Occipital lobe (tissue), 3 donors: ENCODE measurements at places on chromosomes 2 and 18. TPM values are rescaled to one million over a fixed set of nuclear protein-coding genes. Genes with fewer than 3 reads are reported as not detected.

DNA sequence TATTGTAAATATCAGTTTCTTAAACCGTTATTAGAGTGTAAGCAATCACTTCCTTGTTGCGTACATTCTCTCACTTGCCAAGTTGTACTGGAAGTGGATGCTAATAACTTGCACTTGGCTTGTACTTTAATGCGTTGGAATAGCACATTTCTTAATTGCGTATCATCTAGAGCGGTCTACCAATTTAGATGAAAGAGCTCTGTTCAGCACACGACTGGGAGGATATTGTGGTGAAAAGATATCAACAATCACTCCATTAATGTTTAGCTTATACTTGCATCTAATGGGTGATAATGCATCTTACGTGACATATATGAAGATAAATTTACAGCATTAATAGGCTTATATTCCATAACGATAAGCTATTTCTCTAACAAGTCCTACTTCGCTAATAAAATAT lies 11.7 kb upstream of the TMEFF2 start:
- DNase-seq, result no peak

DNA sequence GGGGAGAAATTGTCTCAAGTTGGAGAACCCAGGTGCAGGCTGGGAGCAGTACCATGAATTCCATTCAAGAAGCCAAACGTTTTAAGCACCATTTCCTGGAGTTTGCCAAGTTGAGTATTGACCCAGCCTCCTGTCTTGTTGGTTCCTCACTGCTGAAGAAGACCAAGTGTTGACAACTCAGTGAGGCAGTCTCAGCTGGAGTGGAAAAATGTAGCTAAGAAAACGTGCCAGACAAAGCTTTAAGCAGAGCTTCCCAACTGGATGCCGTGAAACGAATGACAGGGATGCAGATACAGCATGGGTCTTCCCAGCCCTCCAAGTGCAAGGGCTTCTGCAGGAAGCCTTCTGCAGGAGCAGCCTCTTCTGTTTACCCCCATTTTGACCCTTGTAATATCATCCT lies 778 bp upstream of the INPP1 start:
- no peak for DNase-seq

XIRP2 gene
- 0.78 TPM for total RNA-seq

ERLEC1 gene
- total RNA-seq, result 62.5 TPM

DNA sequence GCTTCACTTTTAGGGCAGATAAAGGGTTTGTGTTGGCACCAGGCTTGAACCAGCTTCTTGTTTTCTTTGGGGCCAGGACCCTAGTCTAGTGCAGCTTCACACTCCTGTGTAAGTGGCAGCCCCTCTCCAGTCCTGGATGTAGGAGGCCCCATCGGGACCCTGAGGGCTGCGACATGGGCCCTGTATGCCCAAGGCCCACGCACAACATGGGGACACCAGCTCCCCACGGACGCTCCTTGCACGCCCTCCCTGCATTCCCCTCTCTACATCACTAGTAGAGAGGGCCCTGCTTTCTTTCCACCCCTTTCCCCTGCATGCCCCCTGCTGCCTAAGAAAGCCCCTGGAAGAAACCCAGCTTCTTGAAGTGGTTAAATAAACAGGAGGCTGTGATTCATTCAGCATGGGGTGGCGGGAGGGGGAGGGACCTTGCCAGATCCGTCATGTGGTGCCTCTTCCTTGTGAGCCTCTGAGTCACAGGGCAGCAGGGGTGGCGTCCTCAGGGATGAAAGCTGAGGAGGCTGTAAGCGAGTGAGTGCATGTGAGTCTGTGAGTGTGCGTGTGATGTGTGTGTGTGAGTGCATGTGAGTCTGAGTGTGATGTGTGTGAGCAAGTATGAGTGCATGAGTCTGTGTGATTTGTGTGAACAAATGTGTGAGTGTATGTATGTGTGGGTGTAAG lies 42.5 kb downstream of the COPS8 start:
- DNase-seq, result no peak

- DNase-seq, result no peak
These were observed 267.6 kb downstream of the SRBD1 start for GRCh38 chr2:45343251-45344017.
